ENCODE measurements at places on chromosomes 5 and 9.

DNA sequence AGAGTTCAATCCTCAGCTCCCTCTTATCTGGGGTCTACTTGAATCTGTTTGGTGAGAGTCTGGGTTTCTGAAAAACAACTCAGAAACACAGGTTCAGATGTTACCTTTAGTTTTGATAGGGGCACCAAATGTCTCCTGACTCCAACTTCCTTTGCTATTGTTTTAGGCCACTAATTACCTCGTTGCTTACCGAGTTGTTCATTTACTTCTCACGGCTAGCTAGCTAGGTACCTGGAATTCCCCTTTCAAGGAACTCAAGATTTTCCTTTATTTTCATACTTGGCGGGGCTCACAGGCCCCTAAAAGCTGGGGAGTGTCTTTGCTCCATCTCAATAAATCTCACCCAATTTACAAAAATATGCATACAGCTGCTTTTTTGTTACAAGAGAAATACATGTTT lies 111.4 kb downstream of the SLC28A3 start:
- DNase-seq = no peak

GRCh38 chr9:68964102-68964541 lies 49.8 kb downstream of the PRKACG start:
- no peak for DNase-seq

DNA sequence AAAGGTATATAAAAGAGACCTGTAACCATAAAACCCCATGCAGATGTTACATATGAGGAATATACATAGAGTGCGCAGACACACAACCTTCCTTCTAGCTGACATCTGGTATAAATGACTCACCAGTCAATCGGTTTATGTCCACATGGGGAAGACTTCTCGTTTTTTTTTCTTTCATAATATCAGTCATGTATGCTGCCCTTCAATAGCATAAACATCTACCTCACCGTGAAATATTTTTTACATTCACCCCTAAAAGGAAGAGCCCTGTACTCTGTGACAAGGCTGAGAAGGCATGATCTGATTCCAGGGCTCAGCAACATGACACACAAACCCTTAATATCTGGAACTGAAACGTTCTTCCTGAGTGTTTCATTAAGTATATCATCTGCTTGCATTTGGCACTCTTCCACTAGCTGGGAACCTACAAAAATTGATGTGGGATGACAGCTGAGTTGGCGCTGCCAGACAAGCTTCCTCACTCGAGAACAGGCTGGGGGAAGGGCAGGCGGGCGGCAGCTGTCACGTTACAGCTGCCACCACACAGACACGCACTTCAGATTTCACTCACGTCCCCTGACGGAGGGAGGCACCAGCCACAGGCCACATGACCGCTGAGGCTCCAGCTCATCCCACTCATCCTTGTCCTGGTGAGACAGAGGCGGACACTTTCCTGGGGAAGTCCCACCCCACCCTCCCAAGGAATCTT lies 74.2 kb downstream of the SHB start:
- peak; percentile 8 for DNase-seq

- DNase-seq = no peak
Measured at GRCh38 chr5:131081374-131081773, 83.7 kb downstream of the HINT1 start.

DNA sequence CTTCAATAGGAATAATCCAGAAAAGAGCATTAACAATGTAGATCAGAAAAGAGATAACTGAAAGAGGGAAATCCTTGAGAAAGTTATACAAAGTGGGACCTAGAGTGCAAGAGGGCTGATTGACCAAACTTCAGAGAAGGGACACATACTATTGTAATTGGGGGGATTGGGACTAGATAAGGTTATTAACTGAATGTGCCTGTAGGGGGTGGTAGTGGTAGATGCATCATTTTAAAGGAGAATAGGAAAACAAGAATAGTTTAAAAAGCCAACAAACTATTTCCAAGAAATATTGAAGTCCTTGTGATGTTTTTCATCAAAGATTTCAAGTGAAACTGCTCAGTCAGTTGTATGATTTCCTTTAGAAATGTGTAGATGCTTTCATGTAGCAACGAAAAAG lies 468.5 kb downstream of the TAF11L14 start:
- no peak for DNase-seq

GRCh38 chr9:19998823-19999455 lies 210.1 kb upstream of the SLC24A2 start:
- DNase-seq = no peak
